Kidney tubule cell (primary cell): ENCODE measurements at places on chromosomes 2 and 18.
A peak's percentile ranks its signal among the peaks of the same experiment; 100 is the strongest.

GRCh38 chr2:134287323-134287722 is 33.5 kb downstream of the MGAT5 start:
- DNase-seq, result no peak

GRCh38 chr2:10914272-10914693 is 2.5 kb downstream of the KCNF1 start:
- peak; percentile 23 for DNase-seq

- no peak for DNase-seq
These were observed 36.5 kb upstream of the HNRNPA3 start for GRCh38 chr2:177175917-177176668.

- no peak for DNase-seq
These were observed 29.8 kb downstream of the MAPRE3 start for GRCh38 chr2:27000228-27000627.

GRCh38 chr2:46034535-46034934 is 262.7 kb upstream of the EPAS1 start:
- peak; percentile 8 for DNase-seq

GRCh38 chr2:174535757-174536703 is 49.2 kb upstream of the GPR155 start:
- DNase-seq, result no peak

- no peak for DNase-seq
These were observed 142.6 kb upstream of the MSH6 start for GRCh38 chr2:47640356-47640755.

DNA sequence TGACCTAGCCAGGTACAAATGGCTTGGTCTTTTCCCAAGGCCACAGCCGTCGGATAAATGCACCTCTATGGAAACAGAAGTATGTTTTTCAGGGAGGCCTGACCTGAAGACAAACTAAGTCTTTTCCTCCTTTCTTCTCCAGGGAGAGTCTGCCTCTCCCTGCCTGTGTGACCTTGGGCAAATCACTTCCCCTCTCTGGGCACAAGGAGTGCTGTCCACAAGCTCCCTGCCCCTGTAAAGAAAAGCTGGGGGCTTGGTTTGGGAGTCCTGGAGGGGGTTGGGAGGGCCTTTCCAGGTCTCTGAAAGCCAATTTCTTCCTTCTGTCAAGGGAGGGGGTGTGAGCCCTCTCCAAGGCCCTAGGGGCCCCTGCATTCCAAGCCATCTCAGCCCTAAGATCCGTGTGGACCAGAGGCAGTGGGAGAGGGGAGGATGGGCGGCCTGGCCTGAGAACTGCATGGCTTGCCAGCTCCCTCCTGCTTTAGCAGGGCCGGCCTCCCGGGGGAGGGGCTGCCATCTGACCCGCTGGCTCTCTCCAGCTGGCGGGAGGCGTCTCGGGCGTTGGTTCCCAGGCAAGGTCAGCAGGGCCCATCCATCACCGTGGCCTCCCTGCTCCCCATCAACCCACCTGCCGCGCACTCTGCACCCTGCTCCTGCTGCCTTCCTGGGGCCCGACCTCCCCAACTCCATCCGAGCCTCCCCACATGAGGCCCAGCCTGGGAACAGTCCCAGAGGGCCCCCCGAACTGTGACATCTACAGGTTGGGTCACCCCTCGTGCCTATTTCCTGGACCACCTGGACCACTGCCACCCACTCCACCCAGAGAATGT is 61.4 kb downstream of the SMAD7 start:
- no peak for DNase-seq

DNA sequence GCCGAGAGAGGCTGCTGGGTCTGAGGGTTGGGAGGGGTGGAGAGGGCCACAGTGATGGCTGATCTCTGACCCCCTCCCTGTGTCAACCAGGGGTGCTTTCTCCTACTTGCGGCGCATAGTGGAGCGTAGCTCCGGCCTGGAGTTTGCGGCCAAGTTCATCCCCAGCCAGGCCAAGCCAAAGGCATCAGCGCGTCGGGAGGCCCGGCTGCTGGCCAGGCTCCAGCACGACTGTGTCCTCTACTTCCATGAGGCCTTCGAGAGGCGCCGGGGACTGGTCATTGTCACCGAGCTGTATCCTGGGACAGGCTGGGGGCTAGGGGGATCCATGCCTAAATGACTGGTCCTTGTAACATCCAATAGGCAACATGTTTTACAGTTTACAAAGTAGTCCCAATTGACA is 20.9 kb upstream of the GMPPA start:
- DNase-seq, result no peak

DNA sequence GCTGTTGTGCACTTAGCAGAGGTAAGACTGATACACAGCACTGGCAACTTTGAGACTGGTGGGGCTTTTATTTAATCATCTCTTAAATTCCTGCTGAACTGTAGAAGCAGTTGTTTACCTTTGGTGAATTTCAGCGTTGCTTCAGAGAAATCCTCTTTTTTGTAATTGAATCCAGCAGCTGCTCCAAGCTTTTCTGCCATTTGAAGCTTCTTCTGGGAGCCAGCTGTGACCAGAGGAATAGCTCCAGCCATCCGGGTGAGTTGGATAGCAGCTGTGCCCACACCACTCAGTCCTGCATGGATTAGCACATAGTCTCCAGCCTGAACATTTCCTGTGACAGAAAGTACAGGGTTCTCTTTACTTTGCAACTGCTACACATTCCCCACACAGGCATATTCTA is 3.9 kb downstream of the TP53I3 start:
- DNase-seq, result no peak

- no peak for DNase-seq
These were observed 12.0 kb upstream of the MC5R start for GRCh38 chr18:13811993-13812392.

- DNase-seq, result no peak
These were observed 678.5 kb downstream of the ARHGAP15 start for GRCh38 chr2:143807671-143808070.

- DNase-seq, result no peak
These were observed 147.6 kb downstream of the CCBE1 start for GRCh38 chr18:59549503-59550173.
